ENCODE measurements at places on chromosomes 7 and 10. TPM values are rescaled to one million over a fixed set of nuclear protein-coding genes. Genes with fewer than 3 reads are reported as not detected.
A peak's percentile ranks its signal among the peaks of the same experiment; 100 is the strongest.

- no peak for DNase-seq
Measured at GRCh38 chr10:72503241-72503640, 122.6 kb downstream of the MICU1 start.

Gene SEC61A2
- 3.3 TPM for total RNA-seq

GRCh38 chr7:1977059-1977875 is 255.5 kb downstream of the MAD1L1 start:
- DNase-seq = no peak

Gene TMEM270
- total RNA-seq = 1.5 TPM

- no peak for DNase-seq
Measured at GRCh38 chr7:19619122-19619521, 89.7 kb downstream of the POLR1F start.

- DNase-seq = peak; percentile 68
Measured at GRCh38 chr10:102401735-102402511, 6.4 kb downstream of the NFKB2 start.

Gene MRC1
- not detected for total RNA-seq

DNA sequence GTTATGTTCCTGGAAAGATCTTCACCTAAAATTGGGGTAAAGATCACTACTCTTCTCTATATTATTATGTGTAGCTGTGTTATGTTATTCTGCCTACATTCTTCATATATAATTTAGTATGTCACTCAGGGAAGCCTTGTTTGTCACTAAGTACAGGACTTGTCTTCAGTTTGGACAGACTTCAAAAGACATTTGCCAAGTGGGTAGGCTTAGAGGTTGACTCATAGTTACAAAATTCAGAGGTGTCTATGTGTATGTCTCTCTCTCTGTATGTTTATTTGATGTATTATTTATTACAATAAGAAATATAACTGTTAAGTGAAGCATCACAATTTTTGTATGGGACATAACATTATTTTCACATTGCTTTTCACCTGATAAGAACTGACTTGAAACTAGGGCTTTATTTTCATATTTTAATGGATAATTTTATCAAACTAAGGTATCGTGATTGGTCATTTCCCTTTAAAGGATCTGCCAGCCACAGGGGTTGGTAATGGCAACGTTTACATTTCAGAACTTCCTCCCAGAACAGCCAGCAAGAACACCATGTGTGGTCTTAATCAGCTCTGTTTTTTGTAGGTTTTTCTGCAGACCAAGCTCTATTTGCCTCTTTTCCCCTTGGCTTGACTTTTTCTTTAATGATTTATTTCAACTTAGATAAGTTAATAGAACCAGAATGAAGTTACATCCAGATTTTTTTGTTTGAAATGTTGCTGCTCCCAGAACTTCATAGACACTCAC is 262.1 kb upstream of the CACNA2D1 start:
- no peak for DNase-seq

Gene CCDC172
- not detected for total RNA-seq

GRCh38 chr10:23314835-23315239 is 29.8 kb downstream of the C10orf67 start:
- DNase-seq = peak; percentile 65

DNA sequence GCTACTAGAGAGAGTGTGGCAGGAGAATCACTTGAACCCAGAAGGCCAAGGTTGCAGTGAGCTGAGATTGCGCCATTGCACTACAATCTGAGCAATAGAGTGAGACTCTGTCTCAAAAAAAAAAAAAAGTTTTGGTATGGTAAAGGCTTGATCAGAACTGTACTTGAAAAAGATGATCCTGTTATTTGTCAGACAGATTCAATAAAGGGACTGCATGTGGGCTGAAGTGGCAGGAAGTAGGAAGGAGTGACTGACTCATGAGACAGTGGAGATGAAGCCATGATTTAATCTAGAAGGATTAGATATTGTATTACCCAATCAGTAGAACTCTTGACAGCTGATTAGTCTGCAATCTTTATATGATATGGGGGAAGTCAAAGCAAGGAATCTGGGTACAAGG is 2.7 kb upstream of the TMEM254 start:
- DNase-seq = no peak

Gene CNPY1
- 1.7 TPM for total RNA-seq

GRCh38 chr10:26449726-26450125 is 11.6 kb downstream of the APBB1IP start:
- no peak for DNase-seq
